ENCODE measurements at places on chromosomes 5 and 9.

- no peak overlapping the region for H3K27ac ChIP-seq
- H3K36me3 ChIP-seq, result peaks cover 1% of the 10 kb centered on the region
- no peaks in the 10 kb centered on the region for H3K4me1 ChIP-seq
- no peaks in the 10 kb centered on the region for H3K27me3 ChIP-seq
- no peak for DNase-seq
Measured at GRCh38 chr9:94269264-94269663, 10.2 kb downstream of the ZNF169 start.

DNA sequence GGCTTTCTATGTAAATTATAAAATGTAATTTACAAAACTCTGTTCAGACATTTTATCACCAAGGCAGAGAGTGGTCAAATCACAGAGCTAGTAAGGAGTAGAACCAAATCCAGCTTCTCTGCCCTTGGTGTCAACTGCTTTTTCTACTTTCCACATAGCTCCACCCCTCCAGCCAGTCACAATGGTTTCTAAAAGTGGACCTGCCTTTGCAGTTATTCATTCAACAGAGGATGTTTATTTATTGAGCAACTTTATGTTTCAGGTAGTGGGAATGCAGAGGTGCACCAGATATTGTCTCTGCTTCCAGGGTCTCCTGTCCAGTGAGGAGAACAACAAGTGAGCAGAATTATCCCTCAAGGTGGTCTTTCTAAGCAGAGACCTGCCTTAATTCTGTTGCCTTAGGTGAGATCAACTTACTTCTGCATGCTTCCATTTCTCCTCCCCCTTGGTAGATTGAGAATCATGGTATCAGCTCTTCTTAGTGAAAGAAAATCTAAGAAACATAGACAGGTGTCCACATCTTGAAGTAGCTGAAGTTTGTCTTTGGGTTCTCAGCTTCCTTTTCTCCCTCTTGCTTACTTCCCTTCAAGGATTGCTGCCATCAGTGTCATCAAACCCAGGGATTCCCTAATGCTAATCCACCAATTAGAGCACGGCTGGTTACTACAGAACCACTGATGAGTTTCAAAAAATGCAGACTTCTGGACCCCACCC lies 17.2 kb upstream of the PDCD1LG2 start:
- DNase-seq, result no peak
- H3K4me3 ChIP-seq, result no peak overlapping the region
- H3K27me3 ChIP-seq, result no peaks in the 10 kb centered on the region

GRCh38 chr5:153623751-153624450 lies 133.4 kb downstream of the GRIA1 start:
- H3K4me1 ChIP-seq, result peaks cover 28% of the 10 kb centered on the region
- no peak overlapping the region for H3K27ac ChIP-seq
- no peaks in the 10 kb centered on the region for H3K36me3 ChIP-seq
- no peaks in the 10 kb centered on the region for H3K27me3 ChIP-seq
- no peak for DNase-seq

GRCh38 chr5:94326586-94326985 lies 291.8 kb downstream of the KIAA0825 start:
- DNase-seq, result no peak
- H3K27ac ChIP-seq, result no peak overlapping the region
- no peak overlapping the region for H3K4me3 ChIP-seq
- no peaks in the 10 kb centered on the region for H3K4me1 ChIP-seq
- H3K36me3 ChIP-seq, result peaks cover 9% of the 10 kb centered on the region

GRCh38 chr5:37710965-37711364 lies 128.9 kb downstream of the GDNF start:
- DNase-seq, result no peak
- H3K27me3 ChIP-seq, result no peaks in the 10 kb centered on the region
- peaks cover 9% of the 10 kb centered on the region for H3K4me1 ChIP-seq
- H3K4me3 ChIP-seq, result no peak overlapping the region

DNA sequence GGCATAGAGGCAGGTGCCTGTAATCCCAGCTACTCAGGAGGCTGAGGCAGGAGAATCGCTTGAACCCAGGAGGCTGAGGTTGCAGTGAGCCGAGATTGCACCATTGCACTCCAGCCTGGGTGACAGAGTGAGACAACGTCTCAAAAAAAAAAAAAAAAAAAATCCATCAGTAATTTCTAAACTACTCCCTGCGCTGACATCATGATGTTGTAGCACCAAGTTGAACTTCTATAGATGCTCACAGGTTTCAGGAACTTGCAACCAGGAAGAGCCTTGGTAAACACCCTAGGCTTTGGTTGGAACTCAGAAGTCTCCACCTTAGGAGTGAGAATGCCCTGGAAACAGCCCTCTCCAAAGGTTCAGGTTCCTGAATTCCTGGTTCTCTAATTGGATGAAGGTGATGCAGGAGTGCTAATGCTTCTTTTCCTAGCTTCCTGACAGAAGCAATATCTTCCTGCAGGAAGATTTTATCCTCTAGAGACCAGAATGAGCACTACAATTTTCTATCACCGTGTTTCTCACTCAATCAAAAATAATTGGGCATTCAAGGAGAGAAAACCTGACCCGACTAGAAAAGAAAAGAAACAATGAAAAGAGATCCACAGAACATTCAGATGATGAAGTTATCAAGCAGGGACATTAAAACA lies 469.6 kb downstream of the GADD45G start:
- no peaks in the 10 kb centered on the region for H3K4me1 ChIP-seq
- no peak overlapping the region for H3K4me3 ChIP-seq
- no peak for DNase-seq
- no peaks in the 10 kb centered on the region for H3K36me3 ChIP-seq
- peaks cover 38% of the 10 kb centered on the region for H3K27me3 ChIP-seq

DNA sequence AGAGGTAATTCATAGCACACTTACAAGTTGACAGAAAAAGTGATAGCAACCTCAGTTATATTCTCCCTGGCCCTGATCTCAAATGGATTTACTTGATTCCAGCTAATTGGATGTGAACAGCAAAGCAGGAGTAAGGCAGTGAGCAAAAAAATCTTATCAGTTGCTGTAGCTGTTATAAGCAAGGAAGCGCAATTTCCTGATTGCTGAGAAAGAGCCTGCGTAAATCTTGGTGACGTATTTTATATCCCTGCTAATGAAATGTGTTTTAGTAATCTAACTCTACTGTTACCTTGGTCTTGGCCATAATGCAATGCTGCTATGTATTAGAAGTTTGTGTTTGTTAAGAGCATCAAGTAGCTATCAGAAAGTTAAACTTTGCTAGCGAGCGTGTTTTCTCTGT lies 661.2 kb upstream of the SEMA6A start:
- H3K27me3 ChIP-seq, result no peaks in the 10 kb centered on the region
- no peak overlapping the region for H3K27ac ChIP-seq
- H3K4me3 ChIP-seq, result no peak overlapping the region

GRCh38 chr5:148482697-148483462 lies 99.1 kb downstream of the FBXO38 start:
- peaks cover 6% of the 10 kb centered on the region for H3K4me1 ChIP-seq
- peaks cover 42% of the 10 kb centered on the region for H3K27me3 ChIP-seq
- H3K36me3 ChIP-seq, result no peaks in the 10 kb centered on the region
- peak overlapping the region; percentile 29 for H3K4me3 ChIP-seq
- no peak for DNase-seq
- no peak overlapping the region for H3K27ac ChIP-seq

GRCh38 chr9:105535920-105536668 lies 21.8 kb upstream of the FKTN start:
- peaks cover 25% of the 10 kb centered on the region for H3K4me1 ChIP-seq
- DNase-seq, result no peak
- H3K27ac ChIP-seq, result peak overlapping the region; percentile 32
- no peaks in the 10 kb centered on the region for H3K27me3 ChIP-seq
- H3K4me3 ChIP-seq, result no peak overlapping the region

GRCh38 chr9:19122490-19123042 lies 4.7 kb downstream of the PLIN2 start:
- no peak overlapping the region for H3K27ac ChIP-seq
- H3K36me3 ChIP-seq, result peaks cover 36% of the 10 kb centered on the region
- no peak for DNase-seq
- peaks cover 38% of the 10 kb centered on the region for H3K4me1 ChIP-seq

DNA sequence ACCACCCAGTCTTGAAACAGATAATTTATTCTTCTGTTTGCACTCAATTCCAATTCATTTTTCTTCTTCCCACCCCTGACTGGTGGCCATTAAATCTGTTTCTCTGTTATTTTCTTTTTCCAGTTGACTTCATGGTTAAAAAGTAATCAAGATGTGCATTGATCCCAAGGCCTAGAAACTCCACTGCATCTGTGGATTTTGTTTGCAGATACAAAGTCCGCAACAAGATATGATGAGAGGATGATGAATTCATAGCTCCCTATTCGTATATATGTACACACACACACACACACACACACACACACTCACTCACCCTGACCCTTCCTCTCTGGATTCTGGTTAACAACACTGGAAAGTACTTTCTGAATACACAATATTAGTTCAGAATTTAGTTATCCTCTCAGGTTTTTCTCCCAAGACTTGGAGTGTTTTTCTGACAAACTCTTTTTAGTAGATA lies 52.4 kb downstream of the CD180 start:
- H3K27me3 ChIP-seq, result no peaks in the 10 kb centered on the region
- H3K4me1 ChIP-seq, result no peaks in the 10 kb centered on the region
- no peak overlapping the region for H3K27ac ChIP-seq
- peaks cover 23% of the 10 kb centered on the region for H3K36me3 ChIP-seq
- H3K4me3 ChIP-seq, result no peak overlapping the region
- no peak for DNase-seq

GRCh38 chr5:81182396-81183390 lies 50.4 kb upstream of the CKMT2 start:
- H3K27me3 ChIP-seq, result no peaks in the 10 kb centered on the region
- no peak overlapping the region for H3K27ac ChIP-seq
- DNase-seq, result no peak
- no peaks in the 10 kb centered on the region for H3K36me3 ChIP-seq
- H3K4me1 ChIP-seq, result no peaks in the 10 kb centered on the region

DNA sequence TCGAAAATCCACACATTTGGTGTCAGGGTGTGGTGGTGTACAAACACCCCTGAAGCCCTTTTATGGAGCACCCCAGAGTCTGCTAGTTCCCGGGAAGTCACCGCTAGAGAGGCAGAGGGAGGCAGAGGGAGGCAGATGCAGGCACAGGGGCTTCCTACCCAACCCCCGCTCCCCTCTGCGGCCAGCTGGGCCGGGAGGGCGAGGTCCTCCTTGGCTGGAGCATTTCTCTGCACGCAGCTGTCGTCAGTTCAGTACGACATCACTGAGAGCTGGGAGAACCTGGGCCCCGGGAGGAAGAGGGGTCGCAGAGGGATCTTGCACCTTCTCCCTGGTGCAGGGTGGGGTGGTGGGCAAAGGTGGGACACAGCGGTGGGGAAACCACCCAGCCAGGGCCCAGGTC lies 15.8 kb upstream of the UBAC1 start:
- peaks cover 7% of the 10 kb centered on the region for H3K4me1 ChIP-seq
- H3K27ac ChIP-seq, result no peak overlapping the region
- no peak overlapping the region for H3K4me3 ChIP-seq
- H3K36me3 ChIP-seq, result no peaks in the 10 kb centered on the region

DNA sequence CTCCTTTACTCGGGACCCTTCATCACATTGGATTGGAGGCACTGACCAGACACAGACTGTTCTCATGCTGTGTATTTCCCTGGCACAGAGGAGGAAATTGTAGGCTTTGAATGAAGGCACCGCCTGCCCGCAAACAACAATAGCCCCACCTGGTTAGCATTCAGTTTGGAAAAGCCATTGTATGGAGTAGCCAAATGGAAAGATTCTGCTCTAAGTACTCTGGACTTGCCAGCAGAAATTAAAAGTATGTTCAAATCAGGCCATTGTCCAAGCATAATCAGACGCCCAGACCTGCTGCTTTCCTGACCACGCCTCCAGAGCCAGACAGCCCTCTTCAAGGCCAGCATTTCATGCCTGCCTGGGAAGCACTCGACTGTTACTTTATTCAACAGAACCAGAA lies 8.0 kb upstream of the SEMA4D start:
- no peak overlapping the region for H3K27ac ChIP-seq
- no peak overlapping the region for H3K4me3 ChIP-seq

- H3K27ac ChIP-seq, result no peak overlapping the region
- H3K4me3 ChIP-seq, result no peak overlapping the region
- H3K4me1 ChIP-seq, result no peaks in the 10 kb centered on the region
- no peaks in the 10 kb centered on the region for H3K27me3 ChIP-seq
Measured at GRCh38 chr5:104843822-104844221, 1281.2 kb upstream of the NUDT12 start.

DNA sequence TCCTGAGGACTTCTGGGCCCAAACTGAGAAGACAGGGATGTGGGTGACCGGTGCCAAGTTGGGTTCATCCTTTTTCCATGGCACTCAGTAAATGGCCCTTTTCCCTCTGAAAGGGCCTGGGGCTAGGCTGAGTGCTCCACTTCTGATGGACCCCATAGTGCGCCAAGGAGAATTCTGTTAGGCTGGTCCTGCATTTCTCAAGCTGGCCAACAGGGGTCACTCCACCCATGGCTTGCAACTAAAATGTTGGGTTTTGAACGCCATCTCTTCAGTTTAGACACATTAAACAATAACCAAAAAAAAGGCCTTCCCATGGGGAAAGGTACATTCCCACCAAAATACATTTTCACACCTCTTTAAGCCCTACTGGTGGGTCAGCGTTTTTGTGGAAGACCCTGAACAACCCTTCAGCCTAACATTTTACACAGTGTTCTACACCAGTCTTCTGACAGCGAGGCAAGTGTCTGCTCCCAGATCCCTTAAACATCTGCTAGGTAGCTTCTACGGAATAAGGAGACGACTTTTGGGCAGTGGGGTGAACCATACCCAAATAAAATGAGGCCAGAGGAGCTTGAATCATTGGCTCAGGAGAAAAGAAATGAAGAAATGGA lies 27.3 kb downstream of the CNTFR start:
- H3K27me3 ChIP-seq, result peaks cover 24% of the 10 kb centered on the region
- H3K4me1 ChIP-seq, result peaks cover 24% of the 10 kb centered on the region
- H3K27ac ChIP-seq, result no peak overlapping the region
- H3K4me3 ChIP-seq, result no peak overlapping the region
- DNase-seq, result no peak

DNA sequence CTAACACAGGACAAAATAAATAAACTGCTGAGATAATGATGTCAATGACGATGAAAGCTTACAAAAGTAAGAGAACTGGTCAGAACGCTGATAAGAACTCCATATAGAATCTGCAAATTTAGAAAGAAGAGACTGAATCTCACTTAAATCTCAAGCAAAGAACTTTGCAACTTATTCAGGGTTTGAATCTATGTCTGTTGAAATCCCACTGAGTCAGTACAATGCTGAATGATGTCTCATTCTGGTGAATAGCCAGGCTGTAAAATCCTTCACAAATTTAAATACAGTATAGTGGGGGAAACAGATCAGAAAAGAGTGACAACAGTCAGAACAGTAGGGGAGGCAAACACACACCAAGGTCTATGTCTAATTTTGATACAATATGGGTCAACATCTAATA lies 38.9 kb upstream of the NR3C1 start:
- no peak overlapping the region for H3K27ac ChIP-seq
- no peak overlapping the region for H3K4me3 ChIP-seq
- no peak for DNase-seq
- H3K4me1 ChIP-seq, result no peaks in the 10 kb centered on the region
- H3K27me3 ChIP-seq, result no peaks in the 10 kb centered on the region
- H3K36me3 ChIP-seq, result peaks cover 2% of the 10 kb centered on the region

Measured in chondrocyte (in vitro differentiated cells).